Stimulated activated CD8-positive, alpha-beta memory T cell treated with anti-CD3 and anti-CD28 coated beads, Interleukin-7, amount 100 ng/mL, for 1 hour (primary cell): ENCODE measurements at places on chromosomes 16 and 17.

GRCh38 chr16:54282202-54282927 is 4.2 kb downstream of the IRX3 start:
- no peak for DNase-seq

DNA sequence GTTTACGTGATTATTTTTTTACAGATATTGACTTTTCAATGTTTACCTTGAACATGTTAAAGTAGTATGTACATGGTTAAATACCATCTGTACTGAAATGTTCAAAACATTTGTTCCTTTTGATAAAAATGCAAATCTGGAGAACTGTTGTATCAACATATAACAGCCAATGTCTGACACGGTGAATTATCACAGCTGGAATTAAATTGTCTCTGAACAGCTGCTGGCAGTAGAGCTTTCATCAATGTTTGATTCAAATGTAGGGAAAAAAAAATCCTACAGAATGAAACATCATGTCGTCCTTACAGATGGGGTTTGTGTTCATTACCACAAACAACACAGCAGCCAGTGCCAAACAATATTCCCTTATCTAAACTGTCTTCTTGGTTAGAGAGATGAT is 79.9 kb downstream of the TOX3 start:
- DNase-seq = no peak

GRCh38 chr16:2384426-2384825 is 43.9 kb upstream of the ABCA3 start:
- DNase-seq = no peak

GRCh38 chr16:16019488-16019887 is 70.1 kb downstream of the ABCC1 start:
- DNase-seq = no peak

DNA sequence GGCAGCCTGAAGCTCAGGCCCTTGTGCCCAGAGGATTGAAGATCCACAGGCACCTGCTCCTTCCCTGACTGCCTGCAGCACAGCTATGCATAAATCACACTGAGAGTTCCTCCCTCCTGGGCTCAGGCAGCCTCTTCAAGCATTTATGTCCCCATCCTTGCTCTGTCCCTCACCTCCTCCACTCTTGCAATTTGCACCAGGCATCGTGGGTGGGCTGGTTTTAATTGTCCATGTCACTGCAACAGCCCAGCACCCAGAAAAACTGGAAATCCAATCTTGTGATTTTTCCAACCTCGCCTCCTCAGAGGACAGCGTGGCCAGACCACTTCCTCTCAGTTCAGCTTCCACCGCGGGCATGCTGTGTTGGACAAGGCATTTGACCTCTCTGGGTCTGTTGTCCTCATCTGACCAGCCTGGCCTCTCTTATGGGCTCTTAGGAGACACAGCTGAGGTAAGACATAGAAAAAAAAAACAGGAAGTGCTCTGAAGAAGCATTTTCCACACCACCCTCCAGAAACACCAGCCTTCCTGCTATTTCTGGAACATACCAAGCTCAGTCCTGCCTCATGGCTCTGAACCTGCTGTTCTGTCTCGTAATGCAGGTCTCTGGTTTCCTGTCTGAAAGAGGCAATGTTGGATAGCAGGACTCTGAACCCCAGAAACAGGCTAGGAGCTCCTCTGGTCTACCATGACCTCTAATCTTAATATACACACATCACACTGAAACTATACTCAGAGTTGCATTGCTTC is 8.3 kb downstream of the TMEM114 start:
- no peak for DNase-seq

GRCh38 chr16:51134269-51134812 is 16.7 kb downstream of the SALL1 start:
- DNase-seq = no peak

GRCh38 chr16:74446866-74447265 is 25.6 kb upstream of the CLEC18B start:
- no peak for DNase-seq
